Cardiac septum (tissue), 1 donor: ENCODE measurements at places on chromosomes 5 and 9. TPM values are rescaled to one million over a fixed set of nuclear protein-coding genes. Genes with fewer than 3 reads are reported as not detected.

The IFNE gene
- total RNA-seq, result not detected

- DNase-seq, result no peak
Measured at GRCh38 chr5:170557314-170557713, 53.5 kb downstream of the KCNIP1 start.

- DNase-seq, result no peak
Measured at GRCh38 chr9:78301466-78301865, 4.5 kb downstream of the PSAT1 start.

The TRPM6 gene
- 0.32 TPM for total RNA-seq

- peak; percentile 63 for DNase-seq
Measured at GRCh38 chr5:179266291-179267070, 78.8 kb downstream of the ADAMTS2 start.

- DNase-seq, result no peak
Measured at GRCh38 chr5:103391659-103392058, 133.1 kb downstream of the MACIR start.

DNA sequence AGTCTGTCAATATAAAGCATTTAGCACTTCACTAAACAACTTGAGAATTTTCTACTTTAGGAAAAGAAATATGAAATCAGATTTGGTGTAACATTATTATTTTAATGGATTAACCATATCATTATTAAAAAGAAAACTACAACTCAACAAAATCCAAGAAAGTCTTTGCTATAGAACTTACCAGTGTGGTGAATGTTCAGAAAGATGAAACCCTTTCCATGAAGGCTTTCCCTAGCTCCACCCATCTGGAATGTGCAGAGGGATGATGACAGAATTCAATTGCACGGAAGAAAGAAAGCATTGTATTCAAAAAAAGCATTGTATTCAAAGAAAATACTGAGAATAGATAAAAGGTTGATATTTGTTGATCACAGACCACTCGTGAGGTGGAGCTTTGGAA lies 328.6 kb upstream of the NUDT12 start:
- DNase-seq, result no peak

- no peak for DNase-seq
Measured at GRCh38 chr5:59609501-59610265, 283.8 kb downstream of the PDE4D start.

GRCh38 chr5:139387611-139388197 lies 2.0 kb downstream of the MZB1 start:
- no peak for DNase-seq

The FAM221B gene
- total RNA-seq, result not detected
